ENCODE measurements at places on chromosomes 6 and 20. TPM values are rescaled to one million over a fixed set of nuclear protein-coding genes. Genes with fewer than 3 reads are reported as not detected.

The SNX9 gene
- total RNA-seq, result 5.1 TPM

The DLK2 gene
- 0.27 TPM for total RNA-seq

The DYNLT2 gene
- total RNA-seq, result 2.7 TPM

The PMEPA1 gene
- total RNA-seq, result 1.9 TPM

The SLC22A3 gene
- total RNA-seq, result under 0.01 TPM

The GSTA1 gene
- total RNA-seq, result not detected

The CGA gene
- not detected for total RNA-seq

The CST3 gene
- total RNA-seq, result 77.8 TPM

The GNAS-AS1 gene
- total RNA-seq, result under 0.01 TPM

The PTCRA gene
- under 0.01 TPM for total RNA-seq

The GJA10 gene
- total RNA-seq, result not detected

GRCh38 chr6:130896249-130896648 is 69.0 kb downstream of the SMLR1 start:
- DNase-seq, result no peak

DNA sequence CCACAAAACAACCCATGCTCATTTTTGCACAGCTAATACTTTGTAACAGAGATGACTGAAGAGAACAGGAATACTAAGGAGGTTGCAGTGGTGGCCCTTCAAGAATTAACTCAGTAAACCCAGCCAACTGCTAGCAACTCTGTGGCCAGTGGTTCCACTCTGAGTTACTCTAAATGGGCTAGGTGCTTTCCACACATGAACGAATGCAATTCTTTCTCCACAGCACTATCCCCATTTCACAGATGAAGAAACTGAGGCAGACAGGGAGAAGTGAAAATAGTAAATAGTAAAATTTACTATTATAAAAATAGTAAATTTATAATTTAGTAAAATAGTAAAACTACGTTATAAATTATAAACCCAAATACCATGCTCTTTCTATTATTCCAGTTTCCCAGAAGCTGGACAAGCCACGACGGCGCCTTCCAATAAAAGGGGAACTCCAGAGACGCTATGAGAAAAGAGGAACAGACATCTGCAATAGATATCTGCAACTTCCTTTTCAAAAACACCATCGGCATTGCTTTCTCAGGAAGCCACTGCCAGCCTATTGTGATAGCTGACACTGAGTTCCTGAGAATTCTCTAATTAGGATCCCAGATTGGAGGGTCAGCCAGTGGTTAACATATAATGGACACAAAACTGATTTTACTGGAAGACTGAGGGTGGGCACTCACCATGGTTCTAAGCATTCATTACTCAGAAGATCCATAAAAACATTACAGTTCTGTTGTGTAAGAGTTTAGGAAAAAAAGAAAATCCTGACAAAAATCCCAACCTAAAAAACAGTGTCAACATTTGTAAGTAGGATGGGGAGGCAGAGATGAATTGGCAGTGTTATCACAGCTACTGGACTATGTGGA is 16.2 kb downstream of the FKBP1A start:
- DNase-seq, result peak; percentile 76

DNA sequence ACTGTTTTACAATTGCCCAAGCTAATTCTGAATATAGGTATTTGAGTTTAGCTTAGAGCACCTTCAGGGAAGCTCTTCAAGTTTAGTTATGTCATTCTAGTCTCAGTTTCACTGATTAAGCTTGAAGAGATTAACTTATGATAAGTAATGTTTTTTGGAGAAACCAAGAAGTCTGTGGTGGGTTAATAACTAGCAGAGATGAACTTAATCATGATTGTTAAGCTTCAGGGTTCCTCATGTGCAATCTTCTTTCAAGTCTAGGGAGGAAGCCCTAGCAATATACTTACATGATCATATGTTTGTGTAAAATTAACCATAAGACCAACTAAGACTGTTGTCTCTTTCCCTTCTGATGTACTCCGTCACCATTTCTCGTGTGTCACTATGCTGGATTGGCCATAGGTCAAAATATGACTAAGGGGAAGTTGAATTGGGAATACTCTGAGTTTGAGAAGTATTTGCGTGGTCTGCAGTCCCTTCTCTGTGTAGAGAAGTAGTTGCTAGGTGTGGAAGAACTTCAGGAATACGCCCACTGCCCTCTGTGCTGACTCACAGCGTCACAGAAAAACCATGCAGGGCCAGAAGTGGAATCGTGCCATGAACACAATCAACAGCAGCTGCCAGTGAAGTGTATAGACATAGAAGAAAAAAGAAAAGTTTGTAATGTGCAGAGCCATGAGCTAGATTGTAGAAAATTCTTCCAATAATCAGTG is 88.3 kb downstream of the SH3BGRL2 start:
- DNase-seq, result no peak

- peak; percentile 7 for DNase-seq
Measured at GRCh38 chr6:169912266-169913095, 161.1 kb downstream of the ERMARD start.

- no peak for DNase-seq
Measured at GRCh38 chr6:157145656-157146285, 177.5 kb downstream of the TMEM242 start.

DNA sequence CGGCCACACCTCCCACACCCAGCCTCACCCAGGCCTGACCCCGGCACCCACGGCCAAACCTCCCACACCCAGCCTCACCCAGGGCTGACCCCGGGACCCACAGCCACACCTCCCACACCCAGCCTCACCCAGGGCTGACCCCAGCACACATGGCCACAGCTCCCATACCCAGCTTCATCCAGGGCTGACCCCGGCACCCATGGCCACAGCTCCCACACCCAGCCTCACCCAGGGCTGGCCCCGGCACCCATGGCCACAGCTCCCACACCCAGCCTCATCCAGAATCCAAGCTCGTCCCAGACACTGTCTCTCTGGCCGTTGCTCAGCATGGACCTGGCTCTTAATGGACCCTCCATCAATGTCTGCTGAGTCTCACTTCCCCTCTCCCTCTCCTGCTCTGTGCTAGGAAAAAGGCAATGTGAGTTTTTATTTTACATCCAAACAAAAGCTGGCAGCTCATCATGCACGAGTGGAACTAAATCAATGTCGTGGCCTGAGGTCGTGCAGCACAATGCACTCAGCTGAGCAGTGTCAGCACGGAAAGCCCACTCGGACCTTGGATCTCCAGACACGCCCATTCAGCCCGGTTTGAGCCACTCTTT is 36.1 kb downstream of the NINL start:
- DNase-seq, result no peak

GRCh38 chr20:44064501-44065400 is 122.2 kb downstream of the JPH2 start:
- DNase-seq, result no peak

GRCh38 chr6:29886701-29887100 is 55.6 kb upstream of the HLA-A start:
- no peak for DNase-seq

DNA sequence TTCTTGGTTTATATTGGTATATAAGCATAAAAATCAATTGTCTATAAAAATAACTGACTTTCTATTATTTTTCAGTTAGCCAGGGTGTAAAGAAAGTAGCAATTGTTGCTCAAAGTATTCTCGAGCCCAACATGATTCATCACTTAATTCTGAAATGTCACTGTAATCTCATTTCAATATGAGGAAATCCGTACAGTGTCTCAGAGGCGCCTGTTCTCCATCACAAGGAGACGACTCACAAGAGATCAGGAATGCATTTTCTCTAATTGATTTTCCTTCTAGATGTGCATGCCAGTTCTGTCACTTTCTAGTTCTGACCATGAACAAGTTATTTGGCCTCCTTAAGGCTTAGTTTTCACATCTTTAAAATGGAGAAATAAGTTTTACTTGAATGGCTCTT is 753.1 kb downstream of the MAFB start:
- no peak for DNase-seq

DNA sequence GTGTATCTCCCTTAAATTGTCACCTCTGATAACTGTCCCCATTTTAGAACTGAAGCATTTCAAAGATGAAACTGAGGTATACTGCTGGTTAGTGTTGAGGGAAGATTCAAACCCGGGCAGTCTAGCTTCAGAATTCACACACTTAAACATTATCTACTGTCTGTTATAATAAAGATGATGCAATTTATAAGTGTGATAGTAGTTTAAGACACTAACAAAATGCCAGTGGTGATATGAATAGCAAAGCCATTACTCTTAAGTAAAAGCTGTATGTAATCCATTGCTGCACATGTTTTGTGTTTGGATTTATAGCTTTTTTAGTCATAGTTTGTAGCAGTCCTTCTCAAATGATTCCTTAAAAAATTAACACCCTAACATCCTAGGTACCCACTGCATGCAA is 19.8 kb downstream of the USP45 start:
- DNase-seq, result no peak

GRCh38 chr6:107539849-107540464 is 50.0 kb downstream of the SOBP start:
- DNase-seq, result no peak

- DNase-seq, result no peak
Measured at GRCh38 chr20:47557218-47557617, 55.5 kb downstream of the NCOA3 start.

DNA sequence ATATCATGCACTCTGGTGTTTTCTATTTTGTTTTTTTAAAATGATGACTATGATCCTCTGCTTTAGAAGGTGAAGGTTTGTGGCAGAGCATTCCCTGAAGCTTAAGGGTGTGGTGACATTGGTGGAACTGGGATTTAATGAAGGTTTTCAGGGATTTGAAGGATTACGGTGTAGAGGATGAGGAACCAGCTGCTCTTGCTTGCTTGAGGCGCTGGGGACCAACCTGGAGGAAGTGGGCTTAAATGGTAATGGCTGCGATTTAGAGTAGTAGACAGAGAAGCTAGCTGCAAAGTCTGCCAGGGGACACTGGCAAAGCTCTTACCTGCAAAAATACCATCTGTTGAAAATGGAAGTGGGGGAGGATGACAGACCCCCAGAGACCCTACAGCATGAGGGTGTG is 241.8 kb downstream of the CLIC5 start:
- DNase-seq, result no peak

DNA sequence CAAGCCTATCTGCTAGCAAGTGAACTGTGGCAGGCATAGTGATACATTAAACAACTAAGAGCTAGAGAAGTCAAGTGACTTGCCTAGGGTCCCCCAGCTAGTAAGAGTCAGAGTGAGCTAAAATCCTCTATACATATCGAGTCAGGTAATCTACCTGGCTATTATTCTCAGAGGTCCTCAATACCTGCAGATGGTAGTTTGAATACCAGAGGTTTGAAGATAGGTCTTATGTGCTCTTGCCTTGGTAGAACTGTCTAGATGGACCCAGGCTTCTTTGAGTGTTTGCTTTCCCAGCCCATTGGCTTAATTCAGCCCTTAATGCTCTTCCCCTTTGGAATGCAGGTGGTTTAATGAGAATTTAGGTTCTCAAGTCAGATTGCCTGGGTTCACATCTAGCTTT is 1.1 kb downstream of the ERGIC3 start:
- no peak for DNase-seq

GRCh38 chr6:25042536-25042935 is 106.8 kb upstream of the RIPOR2 start:
- no peak for DNase-seq

- no peak for DNase-seq
Measured at GRCh38 chr6:84086056-84086455, 52.5 kb downstream of the MRAP2 start.
